ENCODE measurements at places on chromosomes 2 and 18.

GRCh38 chr2:231170055-231170454, 28.4 kb upstream of the ARMC9 start:
- DNase-seq, result no peak
- H3K27ac ChIP-seq, result no peak overlapping the region
- H3K36me3 ChIP-seq, result no peaks in the 10 kb centered on the region
- no peak overlapping the region for H3K4me3 ChIP-seq
- H3K27me3 ChIP-seq, result no peaks in the 10 kb centered on the region
- H3K4me1 ChIP-seq, result no peaks in the 10 kb centered on the region

GRCh38 chr2:9695941-9696340, 65.1 kb upstream of the YWHAQ start:
- H3K27me3 ChIP-seq, result no peaks in the 10 kb centered on the region
- H3K4me3 ChIP-seq, result no peak overlapping the region
- H3K36me3 ChIP-seq, result no peaks in the 10 kb centered on the region
- DNase-seq, result no peak
- H3K27ac ChIP-seq, result no peak overlapping the region
- no peaks in the 10 kb centered on the region for H3K4me1 ChIP-seq

DNA sequence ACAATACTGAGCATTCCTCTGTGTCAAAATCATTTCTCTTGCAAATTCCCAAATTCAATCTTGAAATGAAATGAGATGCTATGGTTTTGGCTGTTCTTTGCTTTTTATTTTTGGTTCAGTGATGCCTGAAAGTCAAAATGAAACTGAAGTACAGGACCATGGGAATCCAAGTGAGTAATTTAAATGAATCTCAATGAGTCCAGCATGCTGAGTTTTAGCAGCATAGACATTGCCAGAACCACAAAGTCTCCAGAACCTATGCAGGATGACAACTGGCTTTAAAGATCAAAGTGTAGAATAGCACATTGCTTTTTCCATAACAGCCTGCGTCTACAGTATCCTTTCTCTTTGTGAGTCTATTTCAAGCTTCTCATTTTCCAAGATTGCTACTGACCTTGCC, 1050.7 kb upstream of the PIK3C3 start:
- no peak overlapping the region for H3K4me3 ChIP-seq
- H3K27me3 ChIP-seq, result no peaks in the 10 kb centered on the region
- H3K4me1 ChIP-seq, result no peaks in the 10 kb centered on the region
- H3K27ac ChIP-seq, result no peak overlapping the region

DNA sequence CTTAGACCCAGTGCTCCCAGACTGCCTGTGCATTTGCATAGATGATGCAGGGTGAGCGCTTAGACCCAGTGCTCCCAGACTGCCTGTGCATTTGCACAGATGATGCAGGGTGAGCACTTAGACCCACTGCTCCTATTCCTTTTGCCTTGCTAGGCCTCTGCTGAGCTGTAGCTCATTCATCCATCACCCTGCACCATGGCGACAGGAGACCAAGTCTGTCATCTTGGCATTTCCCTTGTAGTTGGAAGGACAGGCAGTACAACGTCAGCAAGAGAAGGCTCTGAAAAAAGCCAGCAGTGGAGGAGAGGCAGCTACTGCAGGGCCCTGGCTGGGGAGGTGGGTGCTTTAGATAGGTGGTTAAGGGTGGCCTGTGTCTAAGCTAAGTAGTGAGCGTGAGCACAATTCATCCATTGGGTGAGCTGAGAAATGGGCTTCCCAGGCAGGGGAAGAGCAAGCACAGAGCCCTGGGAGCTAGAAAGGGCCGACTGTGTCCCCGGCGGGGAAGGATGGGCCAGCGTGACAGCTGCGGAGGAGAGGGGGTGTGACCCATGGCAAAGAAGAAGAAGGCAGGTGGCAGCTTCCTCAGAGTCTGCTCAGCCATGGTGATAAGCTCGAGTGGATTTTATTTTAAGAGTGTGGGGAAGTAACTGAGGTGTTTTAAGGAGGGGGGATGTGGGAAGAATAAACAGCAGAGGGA, 108.8 kb downstream of the LPIN1 start:
- H3K36me3 ChIP-seq, result no peaks in the 10 kb centered on the region
- no peaks in the 10 kb centered on the region for H3K27me3 ChIP-seq
- no peak for DNase-seq
- no peak overlapping the region for H3K4me3 ChIP-seq
- no peak overlapping the region for H3K27ac ChIP-seq

DNA sequence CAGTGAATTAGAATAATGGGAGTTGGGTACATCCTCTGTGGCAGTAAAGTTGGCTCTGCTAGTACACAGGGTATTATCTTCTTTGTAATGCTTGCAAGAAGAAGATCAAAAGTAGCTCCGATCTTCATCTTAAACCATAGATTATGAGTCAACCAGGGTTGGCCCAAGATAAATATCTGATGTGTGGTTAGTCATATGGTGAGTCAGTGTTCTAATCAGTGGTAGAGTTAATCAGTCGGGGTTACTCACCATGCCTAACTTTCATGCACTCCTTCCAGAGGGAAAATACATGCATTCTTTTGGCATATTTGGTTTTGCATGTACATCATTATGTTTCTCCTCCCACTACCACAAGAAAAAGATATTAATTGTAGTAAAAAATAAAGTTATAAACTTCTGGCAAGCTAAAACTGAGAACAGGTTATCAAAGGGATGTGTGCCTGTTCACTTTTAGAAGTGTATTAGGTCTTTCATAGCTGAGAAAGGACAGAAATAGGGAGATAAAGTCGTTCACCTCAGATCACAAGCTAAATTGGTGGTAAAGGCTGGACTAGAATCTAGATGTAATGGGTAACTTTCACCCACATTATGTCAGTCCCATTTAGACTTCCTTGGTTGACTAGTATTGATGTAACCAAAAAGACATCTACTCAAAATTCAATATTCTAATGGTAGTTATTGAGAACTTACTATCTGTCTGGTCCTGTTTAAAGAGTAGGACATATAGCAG, 684.4 kb downstream of the IRS1 start:
- no peak overlapping the region for H3K4me3 ChIP-seq
- no peaks in the 10 kb centered on the region for H3K4me1 ChIP-seq
- H3K36me3 ChIP-seq, result no peaks in the 10 kb centered on the region
- DNase-seq, result no peak

GRCh38 chr2:191078165-191078867, 64.3 kb upstream of the STAT1 start:
- H3K27ac ChIP-seq, result no peak overlapping the region
- no peak for DNase-seq
- H3K27me3 ChIP-seq, result no peaks in the 10 kb centered on the region
- no peak overlapping the region for H3K4me3 ChIP-seq
- no peaks in the 10 kb centered on the region for H3K36me3 ChIP-seq

GRCh38 chr2:119696005-119696404, 17.0 kb downstream of the TMEM177 start:
- peaks cover 2% of the 10 kb centered on the region for H3K4me1 ChIP-seq
- H3K27me3 ChIP-seq, result no peaks in the 10 kb centered on the region
- no peak overlapping the region for H3K4me3 ChIP-seq
- no peak for DNase-seq

- H3K27ac ChIP-seq, result no peak overlapping the region
- no peaks in the 10 kb centered on the region for H3K4me1 ChIP-seq
- no peaks in the 10 kb centered on the region for H3K36me3 ChIP-seq
- no peaks in the 10 kb centered on the region for H3K27me3 ChIP-seq
- no peak for DNase-seq
Measured at GRCh38 chr2:217110550-217110949, 250.7 kb upstream of the TNP1 start.

- H3K4me1 ChIP-seq, result peaks cover 41% of the 10 kb centered on the region
- no peaks in the 10 kb centered on the region for H3K36me3 ChIP-seq
- DNase-seq, result no peak
- no peak within 1 kb of the TSS for H3K4me3 ChIP-seq
- peaks cover 56% of the 10 kb centered on the region for H3K27me3 ChIP-seq
Measured at GRCh38 chr2:181680055-181680936, at the start of gene NEUROD1. TSS of gene NEUROD1 (minus strand) at chr2:181680517. CDS start at chr2:181678860, 1,657 bp downstream.

- H3K4me3 ChIP-seq, result no peak overlapping the region
- no peaks in the 10 kb centered on the region for H3K4me1 ChIP-seq
- H3K36me3 ChIP-seq, result no peaks in the 10 kb centered on the region
- no peak for DNase-seq
- no peak overlapping the region for H3K27ac ChIP-seq
- no peaks in the 10 kb centered on the region for H3K27me3 ChIP-seq
Measured at GRCh38 chr2:88680916-88681315, 10.6 kb upstream of the RPIA start.

- no peaks in the 10 kb centered on the region for H3K27me3 ChIP-seq
- DNase-seq, result no peak
- no peaks in the 10 kb centered on the region for H3K4me1 ChIP-seq
- H3K27ac ChIP-seq, result no peak overlapping the region
- H3K4me3 ChIP-seq, result no peak overlapping the region
Measured at GRCh38 chr2:53058526-53058925, 709.1 kb upstream of the CHAC2 start.

DNA sequence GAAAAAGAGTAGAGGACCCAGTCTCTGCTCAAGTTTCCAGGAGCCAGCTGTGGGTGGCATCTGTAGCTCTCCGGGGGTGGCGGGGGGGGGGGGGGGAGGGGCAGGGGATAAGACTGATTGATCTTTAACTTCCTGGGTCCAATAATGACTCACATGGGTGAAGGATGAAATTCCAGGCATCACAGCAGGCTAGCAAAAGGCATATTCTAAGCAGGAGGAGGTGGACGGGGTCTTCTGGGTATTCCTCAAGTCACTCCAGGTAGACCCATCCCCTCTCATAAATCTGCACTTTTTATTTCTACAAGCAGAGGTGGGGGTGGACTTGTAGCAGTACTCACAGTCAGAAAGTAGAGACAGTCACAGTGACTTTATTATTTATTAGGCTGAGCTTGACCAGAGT, 85.5 kb upstream of the TMEM247 start:
- no peaks in the 10 kb centered on the region for H3K4me1 ChIP-seq
- no peaks in the 10 kb centered on the region for H3K36me3 ChIP-seq
- DNase-seq, result no peak
- H3K27me3 ChIP-seq, result no peaks in the 10 kb centered on the region
- H3K4me3 ChIP-seq, result no peak overlapping the region
- no peak overlapping the region for H3K27ac ChIP-seq

- DNase-seq, result no peak
- H3K27ac ChIP-seq, result no peak overlapping the region
- H3K27me3 ChIP-seq, result no peaks in the 10 kb centered on the region
- no peaks in the 10 kb centered on the region for H3K4me1 ChIP-seq
Measured at GRCh38 chr2:119071476-119071875, 87.1 kb downstream of the C1QL2 start.

- H3K4me1 ChIP-seq, result peaks cover 64% of the 10 kb centered on the region
- H3K27me3 ChIP-seq, result no peaks in the 10 kb centered on the region
- H3K36me3 ChIP-seq, result no peaks in the 10 kb centered on the region
- H3K27ac ChIP-seq, result peak overlapping the region; percentile 74
Measured at GRCh38 chr2:85259101-85259590, 68.6 kb downstream of the TGOLN2 start.

- DNase-seq, result no peak
- H3K4me3 ChIP-seq, result no peak overlapping the region
- H3K27ac ChIP-seq, result peak overlapping the region; percentile 91
- peaks cover 91% of the 10 kb centered on the region for H3K4me1 ChIP-seq
- H3K36me3 ChIP-seq, result peaks cover 8% of the 10 kb centered on the region
Measured at GRCh38 chr2:240450532-240451107, 15.2 kb downstream of the GPC1 start.

DNA sequence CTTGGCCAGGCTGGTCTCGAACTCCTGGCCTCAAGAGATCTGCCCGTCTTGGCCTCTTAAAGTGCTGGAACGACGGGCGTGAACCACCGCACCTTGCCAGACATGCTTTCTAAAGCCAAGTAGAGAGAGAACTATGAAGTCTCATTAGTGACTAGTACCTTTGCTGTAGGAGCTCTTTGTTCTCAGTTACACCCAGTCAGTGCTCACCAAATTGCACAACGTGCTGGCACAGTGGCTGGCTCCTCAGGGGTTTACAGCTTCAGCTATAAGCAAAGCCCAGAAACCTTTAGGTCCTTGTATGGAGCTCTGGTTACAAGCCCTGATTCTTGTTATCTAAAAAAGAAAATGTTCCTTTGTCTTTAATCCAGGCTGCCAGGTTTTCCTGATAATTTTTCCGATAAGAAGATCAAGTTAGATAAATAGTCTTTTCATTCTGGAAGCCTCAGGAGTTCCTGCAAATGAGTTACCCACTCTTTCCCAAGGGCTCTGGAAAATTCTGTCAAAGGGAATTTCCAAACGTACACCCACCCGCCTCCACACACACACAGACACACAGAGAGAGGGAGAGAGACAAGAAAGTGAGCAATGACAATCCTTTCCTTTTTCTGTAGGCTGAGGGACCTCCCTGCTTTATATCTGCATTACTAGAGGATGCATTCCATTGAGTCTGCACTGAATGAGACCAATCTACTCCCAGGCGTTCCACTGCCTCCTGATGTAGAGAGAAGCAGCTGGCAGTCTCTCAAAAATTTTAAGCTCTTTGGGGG, 100.2 kb upstream of the CSRNP3 start:
- no peaks in the 10 kb centered on the region for H3K4me1 ChIP-seq
- no peaks in the 10 kb centered on the region for H3K27me3 ChIP-seq
- H3K36me3 ChIP-seq, result no peaks in the 10 kb centered on the region
- no peak overlapping the region for H3K4me3 ChIP-seq

DNA sequence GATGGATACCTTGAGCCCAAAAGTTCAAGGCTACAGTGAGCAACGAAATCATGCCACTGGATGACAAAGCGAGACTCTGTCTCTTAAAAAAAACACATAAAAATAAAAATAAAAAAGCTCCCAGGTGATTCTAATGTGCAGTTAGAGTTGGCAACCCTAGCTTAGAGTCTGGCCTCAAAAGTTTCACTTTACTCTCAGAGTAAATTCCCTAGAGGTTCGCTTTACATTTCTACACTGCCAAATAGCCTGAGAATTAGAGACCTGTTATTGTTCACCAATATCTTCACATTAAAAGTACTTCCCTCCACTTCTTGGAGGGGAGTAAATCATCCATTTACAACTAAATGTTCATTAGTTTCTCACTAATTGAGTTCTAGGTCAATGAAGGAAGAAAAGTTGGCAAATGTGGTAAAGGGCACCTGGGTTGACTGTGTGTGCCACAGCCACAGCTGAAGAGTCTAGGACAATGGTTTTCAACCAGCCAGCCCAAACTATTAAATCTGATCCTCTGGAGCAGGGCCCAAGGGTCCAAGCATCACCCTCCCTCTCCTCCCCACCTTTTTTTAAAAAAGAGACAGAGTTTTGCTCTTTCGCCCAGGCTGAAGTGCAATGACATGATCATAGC, 15.2 kb upstream of the TMEM37 start:
- no peak overlapping the region for H3K27ac ChIP-seq
- no peaks in the 10 kb centered on the region for H3K36me3 ChIP-seq
- H3K4me3 ChIP-seq, result no peak overlapping the region
- no peaks in the 10 kb centered on the region for H3K27me3 ChIP-seq
- DNase-seq, result no peak

- no peak for DNase-seq
- H3K27ac ChIP-seq, result no peak overlapping the region
- H3K4me3 ChIP-seq, result no peak overlapping the region
- H3K27me3 ChIP-seq, result no peaks in the 10 kb centered on the region
Measured at GRCh38 chr2:584863-585823, 92.1 kb downstream of the TMEM18 start.

Data from esophagus squamous epithelium (tissue), 5 donors.